Right lobe of liver (tissue), 6 donors: ENCODE measurements at places on chromosomes 5 and 9.
A peak's percentile ranks its signal among the peaks of the same experiment; 100 is the strongest.

DNA sequence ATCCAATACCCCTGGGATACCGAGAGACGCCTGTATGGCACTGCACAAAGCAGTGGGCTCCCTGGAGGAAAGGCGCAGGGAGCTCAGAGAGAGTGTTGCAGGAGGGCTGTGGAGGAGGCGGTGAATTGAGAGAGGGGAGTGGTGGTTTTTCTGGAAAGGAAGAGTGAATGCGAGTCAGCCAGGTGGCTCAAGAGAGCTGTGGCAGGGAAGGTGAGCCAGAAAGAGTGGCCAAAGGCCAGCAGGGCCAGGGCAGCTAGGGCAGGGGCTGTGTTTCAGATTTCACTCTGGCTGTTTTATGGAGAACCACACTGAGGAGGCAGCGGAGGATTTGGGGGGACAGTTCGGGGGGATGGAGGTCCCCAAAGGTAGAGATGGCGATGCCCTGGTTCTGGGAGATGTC lies 13.0 kb upstream of the DAB2IP start:
- no peak for DNase-seq

- peak; percentile 63 for DNase-seq
Measured at GRCh38 chr9:136170006-136170901, 34.7 kb downstream of the LHX3 start.

DNA sequence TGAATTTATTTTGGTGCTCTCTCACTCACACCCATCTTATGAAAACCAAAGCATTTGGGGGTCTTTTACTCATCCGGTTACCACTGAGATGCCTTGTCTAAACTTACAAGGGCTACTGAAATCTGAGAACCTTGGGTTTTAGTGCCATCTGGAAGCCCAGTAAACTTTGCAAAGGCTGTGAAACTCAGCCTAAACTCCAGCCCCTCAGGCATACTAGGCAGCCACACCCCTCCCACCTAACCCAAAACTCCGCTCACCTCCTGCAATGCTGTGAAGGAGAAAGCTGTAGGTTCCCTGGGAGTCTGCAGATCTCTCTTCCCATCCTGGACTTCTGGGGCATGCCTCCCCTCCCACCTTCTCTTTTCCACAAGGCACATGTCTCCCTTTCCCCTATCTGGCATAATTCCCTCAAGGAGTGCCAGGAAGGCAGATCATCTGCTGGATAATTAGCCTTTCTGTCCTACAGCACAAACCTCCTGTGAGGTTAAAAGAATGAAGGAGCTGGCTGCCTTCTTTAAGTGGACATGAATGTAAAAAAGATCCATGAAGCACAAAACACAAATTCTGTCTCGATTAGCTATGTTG lies 71.5 kb upstream of the ANXA1 start:
- no peak for DNase-seq

GRCh38 chr9:92325991-92326500 lies 293 bp downstream of the CENPP start:
- DNase-seq = no peak

DNA sequence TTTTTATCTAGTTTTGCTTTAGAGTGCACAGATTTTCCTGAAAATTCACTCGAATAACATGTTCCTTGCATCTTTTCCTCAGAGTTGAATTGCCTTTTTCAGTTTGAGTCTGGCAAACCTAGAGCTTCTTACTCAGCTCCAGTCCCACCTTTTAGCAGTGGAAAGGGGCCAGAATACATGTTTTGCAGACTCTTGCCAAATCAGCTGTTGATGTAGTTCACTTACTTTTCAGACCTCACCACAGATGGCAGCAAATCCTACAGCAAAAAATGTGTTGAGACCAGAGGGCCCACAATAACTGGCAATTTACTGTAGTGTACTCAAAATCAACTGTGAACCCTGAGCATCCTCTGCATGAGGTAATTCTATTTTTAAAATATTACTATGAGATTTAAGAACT lies 545.2 kb upstream of the ACO1 start:
- no peak for DNase-seq

DNA sequence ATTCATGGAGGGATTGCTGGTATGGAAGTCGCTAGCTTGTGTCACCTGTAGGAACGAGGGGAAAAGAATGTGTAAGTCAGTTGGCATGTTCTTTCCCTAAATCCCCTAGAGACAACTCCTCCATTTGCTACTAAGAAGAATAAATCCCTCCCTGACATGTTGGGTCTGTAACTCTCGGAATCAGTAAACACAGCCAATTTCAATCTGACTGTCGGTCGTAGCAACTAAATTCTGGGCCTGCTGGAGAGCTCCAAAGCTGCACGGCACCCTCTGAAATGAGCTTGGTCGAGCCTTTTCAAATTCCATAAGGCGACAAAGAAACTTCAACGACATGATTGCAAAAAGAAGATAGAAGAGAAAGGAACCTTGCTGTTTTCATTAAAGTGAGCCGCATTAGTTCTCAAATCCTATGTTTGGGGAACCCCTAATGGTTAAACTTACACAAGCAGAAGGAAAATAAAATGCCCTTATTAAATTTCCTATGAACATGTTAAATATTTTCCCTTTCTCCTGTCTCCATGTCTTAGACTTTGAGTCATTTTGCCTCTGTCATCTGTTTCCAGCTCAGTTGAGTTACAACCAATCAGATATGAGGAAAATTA lies 735.8 kb upstream of the WWC1 start:
- no peak for DNase-seq

GRCh38 chr5:96326902-96327301 lies 106.1 kb downstream of the PCSK1 start:
- DNase-seq = no peak

- no peak for DNase-seq
Measured at GRCh38 chr5:35799753-35800152, 56.9 kb upstream of the IL7R start.

- no peak for DNase-seq
Measured at GRCh38 chr5:173714551-173715428, 98.3 kb upstream of the BOD1 start.

DNA sequence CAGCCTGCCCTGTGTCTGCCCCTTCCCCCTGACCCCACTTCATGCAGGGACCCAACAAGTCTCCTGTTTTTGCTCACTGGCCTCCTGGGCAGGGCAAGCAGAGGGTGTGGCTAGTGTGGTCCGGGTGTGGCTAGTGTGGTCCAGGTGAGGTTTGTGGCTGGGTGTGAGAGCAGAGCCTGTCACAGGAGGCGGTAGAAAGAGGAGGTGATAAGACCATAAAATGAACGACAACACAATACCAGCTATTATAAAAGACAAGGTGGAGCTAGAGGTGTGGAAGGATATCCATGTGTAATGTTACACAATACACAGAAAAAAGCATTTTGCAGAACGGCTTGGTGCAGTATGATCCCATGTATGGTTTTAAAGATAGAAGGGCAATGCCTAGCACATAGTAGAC lies 23.3 kb downstream of the SPRY4 start:
- DNase-seq = no peak

GRCh38 chr9:129340427-129341170 lies 162.5 kb upstream of the IER5L start:
- DNase-seq = no peak

- no peak for DNase-seq
Measured at GRCh38 chr9:89218040-89218928, 39.7 kb upstream of the SHC3 start.

GRCh38 chr5:143564417-143564816 lies 160.9 kb upstream of the NR3C1 start:
- no peak for DNase-seq

DNA sequence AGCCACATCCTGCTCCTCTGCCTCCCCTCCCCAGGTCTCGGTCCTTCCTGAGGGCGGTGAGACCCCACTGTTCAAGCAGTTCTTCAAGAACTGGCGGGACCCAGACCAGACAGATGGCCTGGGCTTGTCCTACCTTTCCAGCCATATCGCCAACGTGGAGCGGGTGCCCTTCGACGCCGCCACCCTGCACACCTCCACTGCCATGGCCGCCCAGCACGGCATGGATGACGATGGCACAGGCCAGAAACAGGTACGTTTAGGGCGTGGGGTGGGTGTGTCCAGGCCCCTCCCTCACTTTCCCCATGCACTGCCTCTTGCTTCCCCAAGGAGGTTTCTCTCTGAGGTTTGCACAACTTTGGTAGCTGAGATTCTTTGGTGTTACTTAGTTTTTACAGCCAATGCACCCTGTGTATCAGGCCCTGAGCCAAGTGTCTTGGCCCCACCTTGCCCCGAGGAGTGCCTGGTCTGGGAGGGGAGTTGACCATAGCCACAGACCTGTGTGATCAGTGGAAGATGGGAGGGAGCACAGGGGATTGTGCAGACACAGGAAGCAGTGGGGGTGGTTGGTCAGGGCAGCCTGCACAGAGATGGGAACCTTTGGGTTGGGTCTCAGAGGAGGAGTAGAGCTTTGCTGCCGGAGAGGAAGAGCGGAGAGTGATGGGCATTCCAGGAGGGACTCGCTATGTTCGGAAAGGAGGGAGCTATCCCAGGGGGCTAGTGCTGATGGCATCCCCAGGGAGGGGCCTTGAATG lies 50.8 kb downstream of the GSN start:
- DNase-seq = peak; percentile 50

DNA sequence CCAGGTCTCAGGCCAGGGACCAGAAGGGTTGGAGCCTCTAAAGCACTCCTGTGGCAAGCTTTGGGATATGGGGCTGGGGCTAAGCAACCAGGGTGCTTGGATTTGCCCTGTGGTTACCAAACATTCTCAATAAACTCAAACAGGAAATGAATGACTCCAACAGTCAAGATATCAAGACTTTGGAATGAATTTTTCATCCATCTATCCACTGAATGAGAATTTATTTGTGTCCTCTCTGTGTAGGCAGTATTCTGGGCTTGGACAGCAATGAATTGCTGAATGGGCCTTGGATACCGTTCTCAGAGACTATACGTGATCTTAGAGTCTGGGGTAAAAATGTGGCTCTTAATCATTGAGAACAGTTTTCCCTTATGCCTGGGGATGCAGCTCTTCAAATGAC lies 212.5 kb downstream of the DAB2IP start:
- no peak for DNase-seq

- DNase-seq = no peak
Measured at GRCh38 chr9:109382585-109382984, 61.7 kb upstream of the EPB41L4B start.

- DNase-seq = no peak
Measured at GRCh38 chr5:130893006-130893405, 272.1 kb downstream of the HINT1 start.

GRCh38 chr9:121887553-121888437 lies 205.3 kb downstream of the TTLL11 start:
- no peak for DNase-seq

DNA sequence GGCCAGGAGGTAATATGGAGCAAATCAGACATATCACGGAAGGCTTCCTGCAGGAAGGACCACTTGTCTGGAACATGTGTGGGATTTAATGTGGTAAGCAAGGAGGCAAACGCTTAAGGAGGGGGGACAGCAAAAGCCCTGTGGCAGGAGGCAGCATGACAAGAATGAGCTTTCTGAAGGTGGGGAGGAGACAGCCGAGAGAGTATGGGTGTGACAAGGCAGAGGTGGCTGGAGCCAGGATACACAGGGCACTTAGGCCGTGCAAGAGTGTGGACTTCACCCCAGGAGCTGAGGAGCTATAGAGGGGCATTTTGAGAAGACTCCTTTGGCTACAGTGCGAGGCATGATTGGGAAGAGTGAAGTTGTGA lies 14.4 kb upstream of the S1PR3 start:
- DNase-seq = no peak

- no peak for DNase-seq
Measured at GRCh38 chr9:82091610-82092009, 103.0 kb downstream of the SPATA31D1 start.

DNA sequence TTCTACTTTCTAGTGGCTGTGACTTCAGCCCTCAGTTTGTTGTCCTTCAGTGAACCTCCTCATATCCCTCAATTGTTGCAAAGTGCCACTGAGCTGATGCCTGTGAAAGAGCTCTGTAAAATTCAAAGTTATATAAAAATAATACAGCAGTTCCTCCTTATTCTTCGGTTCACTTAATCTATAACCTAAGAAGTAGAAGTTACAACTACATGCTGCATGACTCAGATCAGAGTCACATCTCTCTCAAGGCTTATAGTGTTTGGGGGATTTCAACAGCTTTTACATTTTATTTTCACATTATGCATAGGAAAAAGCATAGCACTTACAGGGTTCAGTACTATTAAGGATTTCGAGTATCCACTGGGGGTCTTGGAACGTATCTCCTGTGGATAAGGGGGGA lies 25.1 kb upstream of the GCNT1 start:
- DNase-seq = no peak

- DNase-seq = no peak
Measured at GRCh38 chr5:76380346-76381066, 22.6 kb upstream of the IQGAP2 start.

DNA sequence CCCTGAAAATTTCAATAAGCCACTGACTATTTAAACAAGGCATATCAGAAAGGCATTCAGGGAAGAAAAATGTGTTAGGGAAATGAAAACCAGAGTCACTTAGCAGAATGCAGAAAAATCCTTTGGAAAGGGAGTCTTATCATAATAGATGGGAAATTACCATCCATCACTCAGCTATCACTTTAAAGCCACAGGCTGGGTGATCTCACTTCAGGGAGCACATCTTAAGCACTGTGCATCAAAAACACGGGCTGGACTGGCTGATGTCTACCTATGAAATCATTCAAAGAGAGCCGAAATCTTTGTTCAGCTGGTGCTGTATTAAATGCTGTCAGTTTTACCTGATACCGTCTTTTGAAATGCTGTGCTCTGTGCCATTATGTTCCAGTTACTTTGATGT lies 73.5 kb downstream of the C9orf57 start:
- no peak for DNase-seq

GRCh38 chr5:92470770-92471169 lies 1087.7 kb upstream of the ARRDC3 start:
- no peak for DNase-seq

DNA sequence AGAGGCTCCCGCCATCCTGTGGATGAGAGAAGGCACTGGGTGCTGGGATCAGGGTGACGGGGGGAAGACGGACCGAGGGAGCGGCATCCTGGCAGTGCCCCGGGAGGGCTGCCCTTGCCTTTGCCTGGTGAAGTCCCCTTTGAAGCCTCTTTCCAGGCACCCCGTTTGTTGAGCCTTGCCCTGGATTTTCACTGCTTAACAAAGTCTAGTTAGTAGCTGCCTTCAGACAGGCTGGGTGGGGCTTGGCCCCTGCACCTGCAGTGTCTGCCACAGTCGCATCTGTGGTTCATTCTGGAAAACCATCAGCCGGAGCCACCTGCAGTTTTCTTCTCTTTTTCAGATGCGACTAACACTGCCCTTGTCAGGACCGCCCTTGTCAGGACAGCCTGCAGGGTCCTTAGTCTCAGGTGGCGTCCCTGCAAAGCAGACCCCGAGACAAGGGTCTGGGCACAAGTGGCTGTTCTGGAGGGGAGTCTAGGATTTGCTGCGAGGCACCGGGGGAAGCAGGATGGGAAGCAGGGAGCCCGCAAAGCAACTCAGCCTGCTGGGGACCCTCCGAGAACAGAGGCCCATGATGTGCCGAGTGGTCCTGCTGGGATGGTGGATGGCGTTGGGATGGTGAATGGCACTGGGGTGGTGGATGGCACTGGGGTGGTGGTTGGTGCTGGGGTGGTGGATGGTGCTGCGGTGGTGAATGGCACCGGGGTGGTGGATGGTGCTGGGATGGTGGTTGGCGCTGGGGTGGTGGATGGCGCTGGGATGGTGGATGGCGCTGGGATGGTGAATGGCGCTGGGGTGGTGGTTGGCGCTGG lies 147.9 kb upstream of the COL5A1 start:
- DNase-seq = peak; percentile 30
